Activated CD8-positive, alpha-beta memory T cell treated with anti-CD3 and anti-CD28 coated beads for 1 hour (primary cell): ENCODE measurements at places on chromosomes 3 and 15.

DNA sequence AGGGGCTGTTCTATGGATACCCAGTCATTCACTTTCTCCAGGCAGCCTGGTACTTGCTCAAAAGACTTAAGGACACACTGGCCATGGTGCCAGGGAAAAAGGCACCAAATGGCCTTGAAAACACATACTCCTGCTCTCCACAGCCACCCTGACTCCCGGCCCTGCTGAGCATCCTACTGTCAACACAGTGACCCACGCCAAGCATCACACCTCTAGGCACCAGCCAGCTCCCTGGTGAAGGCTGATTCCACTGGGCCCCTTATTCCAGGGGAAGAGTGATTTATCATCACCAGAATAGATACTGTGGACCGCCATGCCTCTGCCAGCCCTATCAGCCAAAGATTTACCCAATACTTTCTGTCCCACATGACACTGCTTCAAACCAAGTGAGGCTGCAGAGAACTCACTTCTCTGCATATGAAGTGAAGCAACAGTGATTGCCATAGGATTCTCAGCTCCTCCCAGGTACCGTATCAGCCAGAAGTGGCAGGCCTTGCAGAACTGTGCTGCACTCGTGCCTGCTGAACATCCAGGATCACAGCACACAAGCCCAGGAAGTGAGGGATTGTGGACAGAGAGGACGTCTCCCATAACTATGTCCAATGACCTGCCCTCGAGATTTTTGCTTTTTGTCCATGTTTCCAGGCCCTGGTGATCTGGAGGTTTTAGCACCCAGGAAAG, 63.7 kb downstream of the WHAMM start:
- DNase-seq, result no peak

DNA sequence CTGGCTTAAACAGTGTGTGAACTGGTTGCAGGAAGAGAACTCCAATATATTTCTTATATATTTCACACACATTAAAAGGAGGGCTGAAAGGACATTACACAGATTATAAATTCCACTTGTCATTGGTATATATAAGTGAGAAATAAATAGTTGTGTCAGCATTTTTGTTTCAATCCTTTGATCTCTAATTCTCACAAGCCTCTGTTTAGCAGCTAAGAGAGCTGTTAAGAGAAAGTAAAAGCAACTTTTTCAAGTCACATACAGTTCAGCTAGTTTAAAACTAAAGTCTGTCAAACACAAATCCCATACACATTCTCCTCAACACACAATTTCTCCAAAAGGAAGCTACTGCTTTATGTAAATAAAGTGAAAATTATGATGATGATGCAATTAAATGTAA, 70.5 kb upstream of the CCDC39 start:
- no peak for DNase-seq

GRCh38 chr3:30044515-30044914, 561.9 kb upstream of the TGFBR2 start:
- DNase-seq, result no peak

DNA sequence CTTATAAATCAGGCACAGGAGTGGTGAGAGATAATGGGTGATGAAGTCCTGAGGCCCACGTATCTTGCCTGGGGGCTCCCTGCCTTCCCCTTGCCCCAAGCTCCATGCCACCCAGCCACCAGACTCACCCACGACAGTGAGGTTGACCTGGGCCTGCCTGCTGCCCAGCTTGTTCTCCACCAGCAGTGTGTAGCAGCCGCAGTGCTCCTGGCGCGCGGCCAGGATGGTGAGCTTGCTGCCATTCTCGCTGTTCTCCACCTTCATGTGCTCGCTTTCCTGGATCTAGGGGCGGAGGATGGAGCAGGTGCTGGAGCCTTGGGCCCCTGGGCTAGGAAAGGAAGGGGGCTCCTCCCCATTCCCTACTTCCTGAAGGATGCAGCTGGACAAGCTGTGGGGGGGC, 79.1 kb upstream of the HACD2 start:
- no peak for DNase-seq

DNA sequence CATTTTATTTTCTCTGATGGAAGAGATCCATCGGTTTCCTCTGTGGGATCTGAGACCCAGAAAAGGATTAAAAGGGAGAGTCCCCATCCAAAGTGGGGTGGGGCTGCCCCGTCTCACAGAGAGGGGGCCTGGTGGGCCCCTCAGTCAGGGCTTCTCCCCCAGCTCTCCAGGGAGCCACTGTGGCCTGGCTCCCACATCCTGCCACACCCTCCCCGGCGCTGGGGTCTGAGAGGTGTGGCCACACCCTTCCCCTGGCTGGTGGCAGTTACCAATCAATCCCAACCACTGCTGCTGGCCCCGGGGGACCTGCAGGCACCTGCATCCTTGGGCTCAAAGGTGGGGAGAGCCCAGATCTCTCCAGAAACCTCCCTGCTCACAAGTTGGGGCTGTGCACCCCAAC, 161.8 kb upstream of the IQSEC1 start:
- no peak for DNase-seq

- DNase-seq, result no peak
Observed at GRCh38 chr3:113269661-113270060, 58.3 kb downstream of the BOC start.
